ENCODE measurements at places on chromosomes 3 and 15.

GRCh38 chr3:48949376-48949717 is 30.7 kb downstream of the ARIH2 start:
- no peak for DNase-seq

- no peak for DNase-seq
These were observed 67.5 kb upstream of the MME start for GRCh38 chr3:155012584-155012983.

GRCh38 chr15:97319291-97319690 is 641.2 kb upstream of the ARRDC4 start:
- no peak for DNase-seq

DNA sequence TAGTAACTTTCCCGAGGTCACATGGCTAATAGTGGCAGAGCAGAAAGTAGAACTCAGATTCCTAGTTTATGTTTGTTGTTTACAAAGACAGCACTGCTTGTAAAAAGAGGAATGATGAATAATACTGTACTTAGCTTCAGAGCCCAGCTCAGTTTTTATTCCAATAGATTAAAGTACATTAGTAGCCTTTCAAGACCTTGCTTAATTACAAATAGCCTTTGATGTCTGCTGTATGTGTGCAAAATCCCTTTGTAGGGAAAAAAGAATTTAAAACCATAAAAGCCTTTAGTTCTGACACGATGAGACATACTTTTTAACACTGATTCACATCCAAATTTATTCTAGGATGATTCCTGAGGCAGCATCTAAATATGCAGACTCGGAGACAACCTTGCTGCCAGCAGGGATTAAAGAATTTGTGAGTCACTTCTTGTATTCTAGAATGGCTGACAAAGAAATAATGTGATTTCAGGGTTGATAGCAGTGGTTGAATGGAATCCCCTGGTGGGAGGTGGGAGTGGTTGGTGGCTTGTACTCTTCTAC is 324.2 kb upstream of the TGFBR2 start:
- no peak for DNase-seq

GRCh38 chr3:188124184-188124583 is 29.8 kb upstream of the LPP start:
- no peak for DNase-seq

DNA sequence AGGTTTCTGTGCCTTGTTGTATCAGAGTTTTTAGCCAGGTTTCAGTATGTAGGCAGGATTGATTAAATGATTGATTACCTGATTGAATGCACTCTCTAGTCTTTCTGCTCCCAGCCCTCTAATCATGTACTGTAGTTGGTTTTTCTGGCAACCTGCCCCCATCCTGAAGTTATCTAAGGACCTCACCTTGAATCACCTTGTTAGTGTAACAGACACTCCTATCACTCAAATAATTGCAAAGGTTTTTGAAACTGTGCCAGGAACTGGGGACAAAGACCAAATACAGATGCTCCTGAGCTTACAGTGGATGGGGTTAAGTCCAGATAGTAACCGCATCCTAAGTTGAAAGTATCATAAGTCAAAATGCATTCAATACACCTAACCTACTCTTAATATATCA is 141.5 kb upstream of the EIF1B start:
- no peak for DNase-seq

DNA sequence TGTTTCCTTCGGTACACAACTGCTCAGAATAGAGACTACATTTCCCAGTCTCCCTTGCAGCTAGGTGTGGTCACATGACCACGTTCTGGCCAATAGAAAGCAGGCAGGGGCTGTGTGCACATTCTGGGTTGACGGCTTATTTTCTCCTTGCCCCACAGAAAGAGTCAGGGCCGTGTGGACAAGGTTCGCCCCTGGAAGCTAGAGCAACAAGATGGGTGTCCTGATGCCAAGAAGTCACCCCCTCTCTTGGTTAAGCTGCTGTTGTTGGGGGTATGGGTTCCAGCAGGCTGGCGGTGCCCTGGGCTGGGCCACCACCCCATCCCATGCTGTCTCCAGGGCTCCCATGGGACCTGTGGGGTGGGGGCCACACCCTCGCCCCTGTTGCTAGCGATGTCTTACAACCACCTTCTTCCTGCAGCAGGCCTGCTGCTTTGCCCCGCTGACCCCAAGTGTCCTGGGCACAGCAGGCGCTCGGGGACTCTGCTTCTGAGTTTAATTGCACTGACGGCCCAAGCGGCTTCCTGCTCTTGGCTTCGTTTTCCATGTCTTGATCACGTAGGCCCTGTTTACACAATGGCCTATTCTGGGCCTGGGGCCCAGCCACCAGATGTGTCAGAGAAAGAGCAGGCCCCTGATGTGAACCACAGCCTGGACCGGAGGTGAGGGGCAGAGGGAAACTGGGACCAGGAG is 24.9 kb downstream of the ABTB1 start:
- DNase-seq: no peak

DNA sequence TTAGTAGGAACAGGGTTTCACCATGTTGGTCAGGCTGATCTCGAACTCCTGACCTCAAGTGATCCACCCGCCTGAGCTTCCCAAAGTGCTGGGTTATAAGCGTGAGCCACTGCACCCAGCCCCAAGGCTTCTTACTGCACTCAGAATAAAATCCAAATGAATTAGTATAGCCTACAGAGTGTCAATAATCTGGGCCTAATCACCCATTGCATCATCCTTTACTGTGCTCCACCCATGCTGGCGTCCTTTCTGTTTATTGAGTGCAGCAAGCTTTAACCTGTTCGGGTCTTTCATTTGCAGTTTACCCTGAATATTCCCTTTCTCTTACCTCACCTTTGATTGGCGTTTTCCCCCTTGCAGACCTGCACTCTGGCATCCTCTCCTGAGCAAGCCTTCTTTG is 77.7 kb downstream of the CEP63 start:
- no peak for DNase-seq

DNA sequence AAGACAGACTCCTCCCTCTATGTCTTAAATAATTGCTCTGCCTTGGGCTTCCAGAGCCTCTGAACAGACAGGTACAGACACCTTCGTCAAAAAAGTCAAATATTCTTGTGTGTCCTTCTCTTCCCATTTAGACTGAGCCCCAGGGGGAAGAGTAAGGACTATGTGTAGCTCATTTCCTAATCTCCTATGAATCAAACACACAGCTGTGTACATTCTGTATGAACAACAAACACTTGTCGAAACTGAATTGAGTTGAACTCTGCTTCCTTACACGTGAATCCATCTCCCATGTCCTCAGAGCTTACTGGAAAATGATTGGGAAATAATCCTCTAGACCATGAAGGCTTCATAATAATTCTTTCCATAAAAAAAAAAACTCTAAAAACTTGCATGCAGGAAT is 80.8 kb downstream of the MOBP start:
- no peak for DNase-seq

- DNase-seq: no peak
These were observed 46.4 kb upstream of the HES1 start for GRCh38 chr3:194089357-194090177.

DNA sequence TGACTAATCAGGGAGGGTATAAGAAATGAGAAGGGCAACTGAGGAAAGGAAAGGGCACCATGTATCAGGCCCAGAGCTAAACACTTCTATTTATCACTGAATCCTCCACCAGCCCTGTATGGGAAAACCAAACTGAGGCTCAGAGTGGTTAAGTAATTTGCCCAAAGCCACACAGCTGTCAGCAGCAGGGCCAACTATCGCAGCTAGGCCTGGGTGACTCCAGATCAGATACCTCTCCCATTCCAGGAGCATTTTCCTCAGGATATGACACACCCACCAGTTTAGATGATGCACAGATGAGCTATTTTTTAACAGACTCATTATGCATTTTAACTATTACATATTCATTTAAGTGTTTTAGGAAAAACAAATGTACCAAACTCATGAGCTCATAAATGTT is 14.5 kb downstream of the NUP210 start:
- DNase-seq: no peak

- no peak for DNase-seq
These were observed 801.3 kb downstream of the EPHA3 start for GRCh38 chr3:89908711-89909213.

DNA sequence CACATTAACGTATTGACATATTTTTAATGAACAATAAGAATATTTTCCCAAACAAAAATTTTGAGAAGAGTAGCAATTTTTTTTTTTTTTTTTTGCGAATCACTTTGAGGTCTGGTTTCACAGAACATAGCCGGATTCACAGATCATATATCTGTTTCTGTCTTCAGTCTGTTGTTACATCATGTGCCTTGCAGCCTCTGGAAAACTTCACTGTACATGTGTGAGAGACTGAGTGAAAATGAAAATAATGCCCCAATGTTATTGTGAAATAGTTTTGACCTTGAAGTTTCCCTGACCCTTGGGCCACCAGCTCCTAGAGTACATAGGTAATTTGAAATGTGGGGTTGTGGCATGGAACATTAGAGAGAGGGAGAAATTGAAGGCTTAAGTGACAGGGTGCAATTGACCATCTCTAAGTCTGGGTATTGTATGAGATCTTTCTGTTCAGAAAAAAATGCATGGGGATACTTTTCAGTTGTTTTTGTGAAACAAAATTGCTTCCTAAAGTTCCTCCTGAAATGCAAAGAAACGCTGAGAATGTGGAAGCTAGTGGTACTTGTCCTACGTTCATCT is 14.0 kb downstream of the ITPR1 start:
- DNase-seq: no peak

GRCh38 chr3:52331091-52331490 is 15.0 kb downstream of the DNAH1 start:
- DNase-seq: no peak
